MCF 10A (cell line): ENCODE measurements at places on chromosomes 7 and 10. TPM values are rescaled to one million over a fixed set of nuclear protein-coding genes. Genes with fewer than 3 reads are reported as not detected.
A peak's percentile ranks its signal among the peaks of the same experiment; 100 is the strongest.

ATE1 gene
- 33.1 and 40.4 TPM in 2 replicates for total RNA-seq

SCD gene
- 101 and 179 TPM in 2 replicates for total RNA-seq

GRCh38 chr7:133044722-133045473, 37.0 kb downstream of the CHCHD3 start:
- H3K27me3 ChIP-seq, result no peaks in the 10 kb centered on the region
- H3K4me1 ChIP-seq, result peaks cover 5% of the 10 kb centered on the region
- no peaks in the 10 kb centered on the region for H3K36me3 ChIP-seq

GRCh38 chr7:70082099-70082611, 483.9 kb downstream of the AUTS2 start:
- no peak for DNase-seq
- H3K36me3 ChIP-seq, result no peaks in the 10 kb centered on the region

DNA sequence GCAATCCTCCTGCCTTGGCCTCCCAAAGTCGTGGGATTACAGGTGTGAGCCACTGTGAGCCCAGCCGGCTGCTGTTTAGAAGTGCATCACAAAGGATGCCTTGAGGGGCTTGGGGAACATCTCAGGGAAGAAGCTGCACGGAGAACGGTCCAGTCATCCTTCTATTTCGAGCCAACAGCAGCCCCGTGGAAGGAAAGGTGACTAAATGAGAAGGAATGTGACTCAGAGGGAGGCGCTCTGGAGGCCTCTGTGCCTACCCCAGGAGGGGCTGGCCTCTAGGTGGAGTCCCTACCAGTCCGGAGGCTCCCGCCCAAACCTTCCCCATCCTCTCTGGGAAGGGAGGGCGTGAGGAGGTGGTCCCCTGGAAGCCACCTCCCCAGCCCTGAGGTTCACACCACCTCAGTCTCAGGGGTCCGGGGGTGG, 76.2 kb downstream of the CTBP2 start:
- peak overlapping the region; percentile 87 for H3K27ac ChIP-seq
- H3K27me3 ChIP-seq, result no peaks in the 10 kb centered on the region
- H3K4me3 ChIP-seq, result no peak overlapping the region
- H3K4me1 ChIP-seq, result peaks cover 55% of the 10 kb centered on the region

GRCh38 chr10:21764466-21765189, 230.6 kb downstream of the MLLT10 start:
- no peaks in the 10 kb centered on the region for H3K27me3 ChIP-seq
- no peak for DNase-seq
- no peak overlapping the region for H3K27ac ChIP-seq
- H3K4me3 ChIP-seq, result no peak overlapping the region
